ENCODE measurements at places on chromosomes 1 and 21.
A peak's percentile ranks its signal among the peaks of the same experiment; 100 is the strongest.

- DNase-seq = no peak
Measured at GRCh38 chr1:91314643-91315042, 90.0 kb downstream of the HFM1 start.

GRCh38 chr1:173870252-173871075, 2.3 kb downstream of the ZBTB37 start:
- no peak for DNase-seq

- peak; percentile 88 for DNase-seq
Measured at GRCh38 chr1:154955718-154956543, at the start of gene PBXIP1. PBXIP1 (minus strand) TSS chr1:154956099; CDS start chr1:154953721, 2,378 bp downstream.

DNA sequence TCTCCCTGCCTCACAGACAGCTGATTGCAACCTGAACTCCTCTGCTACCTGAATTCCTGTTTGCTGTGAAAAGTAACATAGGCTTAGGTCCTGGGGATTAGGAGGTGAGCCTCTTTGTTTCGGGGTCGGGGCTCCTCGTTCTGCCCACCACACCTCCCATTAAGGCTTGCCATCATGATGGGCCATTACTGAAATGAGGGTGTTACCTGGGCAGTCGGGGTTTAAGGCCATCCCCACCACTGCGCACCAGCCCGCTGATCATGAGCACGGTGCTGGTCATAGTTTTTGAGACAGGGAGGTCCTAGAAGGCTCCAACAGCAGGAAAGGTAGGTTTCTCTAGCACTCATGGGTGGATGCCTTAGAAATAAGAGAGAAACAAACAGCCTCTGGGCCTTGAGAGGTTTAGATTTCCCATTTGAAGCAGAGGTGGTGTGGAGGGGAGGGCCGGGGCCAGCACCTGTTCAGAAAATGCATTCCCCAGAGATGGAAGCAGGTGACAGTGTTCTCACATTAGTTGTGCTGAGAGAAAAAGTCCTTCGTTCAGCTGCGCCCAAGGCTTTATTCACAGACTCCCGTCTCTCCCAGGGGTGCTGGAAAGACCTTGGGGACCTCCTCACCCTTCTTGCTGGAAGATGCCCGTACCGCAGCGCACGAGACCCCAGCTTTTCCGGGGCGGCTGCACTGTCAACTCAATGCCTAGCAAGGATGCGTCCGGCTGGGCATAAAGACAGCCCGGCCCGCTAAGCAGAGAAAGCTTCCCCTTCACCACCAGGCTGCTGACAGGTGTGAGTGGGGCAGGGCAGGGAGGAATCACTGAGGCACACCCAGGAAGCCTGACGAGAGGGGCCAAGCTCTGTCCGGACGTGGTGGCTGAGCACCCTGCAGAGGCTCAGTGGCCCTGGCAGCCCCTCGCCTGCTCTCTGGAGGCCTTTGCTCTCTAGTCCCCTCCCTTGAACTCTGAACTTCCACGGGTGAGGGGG, 125.5 kb downstream of the PGBD5 start:
- DNase-seq = peak; percentile 60

GRCh38 chr1:109928591-109929111, 18.0 kb downstream of the CSF1 start:
- no peak for DNase-seq

- DNase-seq = no peak
Measured at GRCh38 chr1:172915271-172915670, 135.5 kb downstream of the TNFSF18 start.

DNA sequence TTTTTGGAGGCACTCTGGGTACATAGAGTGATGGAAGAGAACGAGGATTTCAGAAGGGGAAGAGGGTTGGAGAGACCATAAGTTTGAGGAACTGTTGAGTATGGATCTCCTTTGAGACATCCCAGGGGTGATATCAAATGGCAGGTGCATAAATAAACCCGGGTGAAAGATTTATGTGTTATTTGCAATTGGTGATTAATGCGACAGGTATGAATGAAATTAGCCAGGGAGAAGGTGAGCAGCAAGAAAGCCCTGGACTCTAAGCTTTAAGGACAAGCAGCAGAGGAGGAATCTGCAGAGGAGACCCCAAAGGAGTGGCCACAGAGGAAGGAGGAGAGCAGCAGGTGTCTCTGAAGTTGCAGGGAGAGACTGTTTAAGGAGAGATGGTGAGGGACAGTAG, 8.8 kb upstream of the REN start:
- no peak for DNase-seq

DNA sequence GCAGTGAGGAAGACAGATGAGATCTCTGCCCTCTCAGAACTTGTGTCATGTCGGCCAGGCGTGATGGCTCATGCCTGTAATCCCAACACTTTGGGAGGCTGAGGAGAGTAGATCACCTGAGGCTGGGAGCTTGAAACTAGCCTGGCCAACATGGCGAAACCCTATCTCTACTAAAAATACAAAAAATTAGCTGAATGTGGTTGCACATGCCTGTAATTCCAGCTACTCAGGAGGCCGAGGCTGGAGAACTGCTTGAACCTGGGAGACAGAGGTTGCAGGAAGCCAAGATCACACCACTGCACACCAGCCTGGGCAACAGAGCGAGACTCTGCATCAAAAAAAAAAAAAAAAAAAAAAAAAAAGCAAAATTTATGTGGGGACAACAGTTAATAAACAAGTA, 40.9 kb upstream of the RALGPS2 start:
- no peak for DNase-seq

GRCh38 chr1:164643018-164643417, 84.0 kb downstream of the PBX1 start:
- DNase-seq = no peak

GRCh38 chr1:47866601-47867437, 130.4 kb downstream of the TRABD2B start:
- no peak for DNase-seq

- DNase-seq = no peak
Measured at GRCh38 chr21:41701749-41702148, 65.1 kb downstream of the RIPK4 start.

- DNase-seq = no peak
Measured at GRCh38 chr1:205129447-205130029, 7.8 kb upstream of the RBBP5 start.

- no peak for DNase-seq
Measured at GRCh38 chr1:4263699-4264098, 363.6 kb upstream of the C1orf174 start.

GRCh38 chr1:29853716-29854330, 617.5 kb downstream of the PTPRU start:
- no peak for DNase-seq

DNA sequence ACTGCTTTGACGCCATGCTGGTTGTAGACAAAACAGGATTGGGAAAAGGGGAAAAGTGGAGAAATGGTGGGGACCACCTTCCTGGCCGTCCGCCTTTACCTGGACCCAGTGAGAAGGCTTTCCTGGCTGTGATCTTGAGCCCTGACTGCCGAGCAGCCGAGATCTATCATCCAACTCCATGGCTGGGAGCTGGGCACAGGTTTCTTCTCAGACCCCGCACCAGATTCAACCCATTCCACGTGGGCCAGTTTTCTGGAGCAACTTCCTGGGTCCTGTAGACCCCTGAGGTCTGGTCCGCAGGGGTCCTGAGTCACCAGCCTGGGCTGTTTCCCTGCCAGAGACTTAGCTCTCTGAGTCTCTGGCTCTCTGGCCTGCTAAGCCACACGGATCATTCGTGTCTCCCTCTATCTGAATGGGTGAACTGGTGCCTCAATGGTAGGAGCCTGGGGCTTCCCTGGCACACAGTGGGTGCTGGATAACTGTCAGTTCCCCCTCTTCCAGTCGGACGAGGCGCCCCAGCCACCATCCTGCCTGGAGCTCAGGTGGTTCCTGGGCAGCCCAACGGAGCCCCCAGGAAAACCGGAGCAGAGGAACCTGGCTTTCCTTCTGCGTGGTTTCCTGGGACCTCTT, 4.5 kb upstream of the NPHP4 start:
- no peak for DNase-seq

GRCh38 chr1:110541906-110542395, 23.0 kb upstream of the KCNA10 start:
- no peak for DNase-seq

- peak; percentile 29 for DNase-seq
Measured at GRCh38 chr1:198156111-198156744, 570 bp upstream of the NEK7 start.

DNA sequence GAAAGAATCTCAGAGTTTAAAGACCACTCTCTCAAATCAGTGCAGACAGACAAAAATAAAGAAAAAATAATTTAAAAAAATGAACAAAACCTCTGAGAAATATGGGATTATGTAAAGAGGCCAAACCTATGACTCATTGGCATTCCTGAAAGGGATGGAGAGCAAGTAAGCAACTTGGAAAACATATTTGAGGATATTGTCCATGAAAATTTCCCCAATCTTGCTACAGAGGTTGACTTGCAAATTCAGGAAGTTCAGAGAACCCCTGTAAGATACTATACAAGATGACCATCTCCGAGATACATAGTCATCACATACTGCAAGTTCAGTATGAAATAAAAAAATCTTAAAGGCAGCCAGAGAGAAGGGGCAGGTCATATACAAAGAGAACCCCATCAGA, 43.7 kb upstream of the IVNS1ABP start:
- no peak for DNase-seq

GRCh38 chr1:39625462-39626273, 13.8 kb downstream of the HEYL start:
- DNase-seq = no peak

DNA sequence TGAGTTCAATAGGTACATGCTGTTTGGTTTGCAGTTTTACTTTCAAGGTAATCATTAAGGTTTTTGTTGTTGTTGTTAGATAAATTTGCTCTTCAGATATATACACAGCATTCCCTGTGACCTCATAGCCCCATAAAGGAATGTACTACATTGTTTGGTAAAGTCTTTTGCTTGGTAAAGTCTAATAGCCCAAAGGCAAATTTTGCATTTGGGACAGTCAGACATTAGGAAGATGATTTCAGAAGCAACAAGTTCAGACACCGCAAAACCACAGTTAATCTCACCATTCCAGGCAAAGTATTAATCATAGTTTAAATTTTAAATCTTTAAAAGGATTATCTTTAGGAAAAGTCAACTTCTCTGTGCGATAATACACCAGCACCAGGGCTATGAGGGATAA, 32.6 kb upstream of the PYHIN1 start:
- DNase-seq = no peak

DNA sequence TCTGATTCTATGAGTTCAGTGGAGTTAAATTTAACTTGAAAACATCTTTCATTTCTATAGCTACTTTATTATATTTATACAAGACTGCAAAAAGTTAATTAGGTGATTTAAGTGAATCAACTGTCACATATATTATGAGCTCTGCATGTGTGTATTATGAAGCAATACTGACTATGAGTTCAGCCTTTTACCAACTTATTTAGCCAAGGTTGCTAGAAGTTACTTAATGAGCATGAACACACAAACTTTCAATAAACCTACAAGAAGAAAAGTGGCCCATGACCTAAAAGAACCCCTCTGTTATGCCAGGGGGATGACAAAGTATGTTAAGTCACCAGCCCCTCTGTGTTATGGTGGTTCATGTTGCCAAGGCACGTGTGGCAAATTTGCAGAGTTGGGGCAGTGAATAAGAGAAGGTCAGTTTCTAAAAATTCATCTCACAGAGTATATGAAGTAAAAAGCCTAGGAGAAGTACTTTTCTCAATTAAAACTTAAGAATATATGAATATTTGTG, 86.7 kb upstream of the LYPLAL1 start:
- DNase-seq = no peak

- DNase-seq = no peak
Measured at GRCh38 chr1:24727501-24728216, 17.6 kb upstream of the CLIC4 start.

DNA sequence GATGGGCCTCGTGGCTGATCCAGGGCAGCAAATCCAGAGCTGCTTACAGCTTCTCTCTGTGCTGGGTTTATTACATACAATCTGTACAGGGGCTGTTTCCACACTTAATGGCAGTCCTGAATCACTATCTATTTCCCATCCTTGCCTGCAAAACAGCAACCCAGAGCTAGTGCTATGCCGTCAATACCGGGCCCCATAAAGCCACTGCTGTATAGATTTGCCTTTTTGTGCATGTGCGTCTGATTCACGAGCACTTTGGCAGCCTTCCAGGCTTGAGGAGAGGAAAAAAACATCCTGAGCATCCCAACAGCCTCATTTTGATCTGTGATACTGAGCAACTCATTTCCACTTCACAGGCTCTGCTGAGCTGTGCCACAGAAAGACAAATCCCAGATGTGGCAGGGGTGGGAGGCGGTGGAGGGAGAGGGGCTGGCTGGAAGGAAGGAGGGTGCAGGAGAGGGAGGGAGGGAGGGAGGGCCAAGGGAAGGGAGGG, 65.2 kb upstream of the TARBP1 start:
- DNase-seq = peak; percentile 59

DNA sequence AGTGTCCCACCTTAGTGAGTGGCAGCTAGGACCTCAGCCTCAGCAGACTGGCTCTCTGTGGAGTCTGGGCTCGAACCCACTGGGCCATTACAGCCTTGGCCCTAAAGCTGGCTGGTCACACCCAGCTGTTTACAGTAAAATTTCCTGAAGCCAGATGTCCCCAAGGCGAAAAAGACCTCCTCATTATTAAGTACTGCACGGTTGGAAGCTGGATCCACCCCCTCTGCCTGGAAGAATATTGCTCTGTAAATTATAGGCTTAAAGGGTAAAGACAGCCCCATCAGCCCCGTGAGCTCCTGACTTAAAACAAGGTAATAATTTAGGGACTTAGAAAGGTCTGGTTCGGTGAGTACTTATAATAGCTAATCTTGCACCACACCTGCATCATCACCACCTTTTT, 30.3 kb upstream of the TMEM51 start:
- DNase-seq = no peak

GRCh38 chr1:162373541-162374260, 3.0 kb downstream of the SPATA46 start:
- no peak for DNase-seq

DNA sequence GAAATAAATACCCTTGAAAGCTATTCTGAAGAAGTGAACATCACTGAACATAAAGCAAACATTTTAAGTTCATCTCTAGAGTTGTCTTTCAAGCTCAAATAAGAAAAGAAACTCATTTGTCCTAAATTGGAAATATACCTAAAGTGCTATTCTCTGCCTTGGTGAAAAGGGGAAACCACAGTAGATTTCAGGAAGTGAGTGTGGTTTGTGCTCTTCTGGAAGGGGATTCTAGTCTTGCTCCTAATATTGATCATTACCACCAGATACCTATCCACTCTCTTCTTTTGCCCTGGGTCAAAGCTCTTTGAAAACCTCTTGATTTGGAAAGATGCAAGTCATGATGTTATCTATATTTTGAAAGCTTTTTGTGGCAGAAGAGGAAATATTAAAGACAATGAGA, 798.1 kb downstream of the ADGRL2 start:
- no peak for DNase-seq
